Inflammatory macrophage treated with lipopolysaccharide for 1 hour (primary cell): ENCODE measurements at places on chromosomes 6 and 20.

GRCh38 chr20:4151991-4152695 is 136.8 kb upstream of the RNF24 start:
- DNase-seq, result peak; percentile 74

- peak; percentile 75 for DNase-seq
Measured at GRCh38 chr6:107956586-107957307, 1.3 kb downstream of the SEC63 start.

GRCh38 chr6:43804550-43805223 is 34.7 kb downstream of the VEGFA start:
- no peak for DNase-seq

GRCh38 chr6:17709476-17709875 is 2.8 kb upstream of the NUP153 start:
- no peak for DNase-seq

DNA sequence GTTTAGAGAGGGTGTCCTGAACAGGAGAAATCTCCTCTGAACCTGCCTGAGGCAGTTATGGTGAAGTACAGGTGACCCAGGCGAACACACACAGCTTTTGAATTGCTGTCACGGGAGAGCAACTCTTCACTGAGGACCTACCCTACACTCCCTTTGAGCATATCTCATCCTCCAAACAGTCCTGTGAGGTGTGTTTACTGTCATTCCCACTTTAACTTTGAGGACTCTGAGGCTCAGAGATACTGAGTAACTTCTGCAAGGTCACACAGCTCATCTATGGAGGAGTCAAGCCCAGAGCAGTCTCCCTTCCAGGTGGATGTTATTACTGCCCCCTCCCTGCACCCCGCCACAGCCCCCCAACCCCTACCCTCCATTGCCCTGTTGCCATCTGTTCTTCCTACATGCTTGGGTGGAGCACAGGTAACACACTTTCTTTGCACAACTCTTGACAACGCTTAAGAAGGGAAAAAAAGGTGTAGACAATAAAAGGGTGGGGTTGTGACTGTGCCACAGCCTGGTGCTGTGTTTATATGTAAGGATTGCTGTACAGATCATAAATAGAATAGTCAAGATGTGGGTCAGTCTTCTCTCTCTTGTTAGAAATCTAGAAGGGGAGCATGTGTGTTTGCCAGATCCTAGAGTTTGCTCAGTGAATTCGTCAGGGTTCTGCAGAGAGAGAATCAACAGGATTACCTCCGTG is 4.3 kb upstream of the TRAF3IP2 start:
- DNase-seq, result no peak

DNA sequence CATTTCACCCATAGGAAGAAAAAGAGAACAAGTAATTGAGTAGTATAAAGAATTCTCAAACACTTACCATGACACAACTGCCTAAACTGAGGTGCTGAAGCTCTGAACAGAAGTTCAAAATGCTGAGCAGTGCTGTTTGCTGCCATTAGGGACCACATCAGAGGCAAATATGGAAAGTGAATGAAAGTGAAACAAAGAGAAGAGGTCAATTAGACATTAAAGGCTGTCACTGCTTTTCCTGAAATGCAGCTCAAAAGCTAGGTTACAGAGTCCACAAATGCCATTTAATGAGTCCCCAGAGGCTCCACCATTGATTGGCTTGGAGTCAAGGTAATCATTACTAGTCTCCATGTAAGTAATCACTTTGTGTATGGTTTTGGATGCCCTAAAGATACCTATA is 46.1 kb downstream of the POU3F2 start:
- peak; percentile 6 for DNase-seq

DNA sequence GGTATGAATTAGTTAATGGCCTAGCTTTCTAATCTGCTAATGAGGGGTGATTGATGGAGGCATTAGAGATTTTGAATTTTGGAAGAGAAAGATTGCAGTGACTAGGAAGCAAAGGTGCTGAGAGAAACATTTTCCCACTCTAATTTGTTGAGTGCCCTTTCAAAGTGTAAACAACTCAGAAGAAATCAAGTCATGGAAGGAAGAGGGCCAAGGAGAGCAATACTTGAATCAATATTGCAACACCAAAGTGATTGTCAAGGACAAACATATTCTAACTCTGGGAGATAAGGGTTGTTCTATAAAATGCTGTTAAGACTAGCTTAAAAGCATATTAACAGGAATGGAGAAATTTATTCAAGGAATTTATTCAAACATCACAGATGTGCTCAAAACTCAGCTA is 182.7 kb upstream of the FERMT1 start:
- DNase-seq, result no peak

- no peak for DNase-seq
Measured at GRCh38 chr6:42383421-42384205, 68.1 kb downstream of the TRERF1 start.

DNA sequence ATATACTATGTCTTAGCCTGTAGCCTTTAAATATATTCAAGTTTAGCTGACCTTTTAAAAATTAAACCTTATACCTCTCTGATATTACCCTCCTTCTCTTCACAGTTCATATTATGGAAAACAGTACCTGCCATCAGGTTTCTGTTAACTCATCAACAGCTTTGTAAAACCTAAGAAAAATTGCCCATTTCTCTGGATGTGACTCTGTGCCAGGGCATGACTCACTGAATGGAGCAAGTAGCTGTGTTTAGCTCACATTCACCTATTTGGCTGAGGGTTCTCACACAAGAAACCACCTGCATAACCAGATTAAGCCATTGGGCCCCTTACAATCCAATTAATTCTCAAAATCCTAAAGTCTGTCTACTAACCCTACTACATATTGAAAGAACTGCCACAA is 678.8 kb upstream of the MARCKS start:
- no peak for DNase-seq

DNA sequence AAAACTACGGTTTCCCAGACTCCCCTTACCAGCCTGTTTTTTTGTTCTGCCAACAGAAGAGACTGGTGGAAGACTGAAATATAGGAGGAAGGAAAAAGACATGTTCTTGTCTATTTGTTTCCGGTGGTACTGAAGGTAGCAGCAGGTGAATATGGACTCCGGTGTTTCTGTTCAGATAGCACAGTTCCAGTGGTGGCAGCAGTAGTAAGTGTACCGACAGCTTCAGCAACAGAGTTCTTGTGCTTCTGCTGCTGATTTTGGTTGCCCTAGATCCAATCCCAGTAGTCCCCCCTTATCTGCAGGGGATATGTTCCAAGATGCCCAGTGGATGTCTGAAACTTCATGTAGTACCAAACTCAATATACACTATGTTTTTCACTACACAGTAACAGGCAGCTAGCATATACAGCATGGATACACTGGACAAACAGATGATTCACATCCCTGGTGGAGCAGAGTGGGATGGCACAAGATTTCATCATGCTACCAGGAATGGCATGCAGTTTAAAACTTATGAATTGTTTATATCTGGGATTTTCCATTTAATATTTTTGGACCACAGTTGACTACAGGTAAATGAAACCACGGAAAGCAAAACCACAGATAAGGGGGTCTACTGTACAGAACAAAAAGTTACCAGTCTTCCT is 301.8 kb downstream of the BTBD9 start:
- DNase-seq, result no peak

GRCh38 chr6:43891072-43891870 is 121.3 kb downstream of the VEGFA start:
- no peak for DNase-seq

DNA sequence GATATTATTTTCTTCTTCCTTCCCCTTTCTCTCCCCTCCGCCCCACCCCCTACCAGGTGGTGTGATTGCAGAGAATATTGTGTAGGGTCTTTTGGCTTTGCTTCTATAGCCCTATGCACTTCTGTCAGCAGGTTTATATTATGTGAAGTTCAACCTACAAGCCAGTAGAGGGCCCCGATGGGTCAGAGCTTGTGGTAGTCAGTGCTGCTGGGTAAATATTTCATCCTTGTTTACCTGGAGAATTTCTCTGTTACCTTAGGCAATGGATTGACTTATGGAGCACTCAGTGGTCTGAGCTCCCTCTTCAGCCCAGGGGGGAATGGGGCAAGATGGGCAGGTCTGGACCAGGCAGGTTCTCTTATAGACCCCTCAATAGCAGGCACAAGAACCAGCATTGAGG is 720.9 kb downstream of the GRIK2 start:
- no peak for DNase-seq

DNA sequence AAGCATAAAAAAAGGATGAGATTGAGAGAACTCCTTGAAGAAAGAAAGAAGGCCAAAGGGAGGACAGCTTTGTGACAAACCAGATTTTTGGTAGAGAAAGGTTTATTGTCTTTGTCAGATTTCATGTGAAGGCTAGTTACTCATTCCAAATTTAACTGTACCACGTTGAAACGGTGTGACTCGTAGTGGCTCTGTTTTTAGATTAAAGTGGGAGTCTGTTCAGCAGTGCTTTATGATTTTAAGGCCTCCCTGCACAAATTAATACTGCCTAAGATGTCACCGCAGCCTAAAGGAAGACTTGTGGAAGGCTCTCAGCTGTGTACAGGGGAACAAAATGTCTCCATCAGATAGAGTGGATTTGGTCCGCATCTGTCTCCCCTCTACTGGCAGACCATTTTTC is 35.9 kb downstream of the CDC40 start:
- no peak for DNase-seq

DNA sequence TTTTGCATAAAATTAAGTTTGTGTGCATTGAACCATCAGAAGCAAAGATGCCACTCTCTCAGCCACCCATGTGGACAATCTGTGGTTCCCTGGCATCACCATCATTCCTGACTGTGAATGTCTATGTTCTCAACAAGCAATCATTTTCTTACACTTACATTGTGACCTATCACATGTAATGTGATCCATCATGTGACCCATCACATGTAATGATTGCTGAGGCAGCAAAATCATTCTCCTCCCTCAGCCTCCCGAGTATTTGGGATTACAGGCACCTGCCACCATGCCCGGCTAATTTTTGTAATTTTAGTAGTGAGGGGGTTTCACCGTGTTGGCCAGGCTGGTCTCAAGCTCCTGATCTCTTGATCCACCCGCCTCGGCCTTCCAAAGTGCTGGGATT is 22.0 kb upstream of the ZNF133 start:
- no peak for DNase-seq

- DNase-seq, result no peak
Measured at GRCh38 chr20:55135923-55136322, 660.5 kb downstream of the DOK5 start.
